ENCODE measurements at places on chromosomes 2 and 18.
A peak's percentile ranks its signal among the peaks of the same experiment; 100 is the strongest.

GRCh38 chr18:6505498-6505875 lies 90.8 kb upstream of the L3MBTL4 start:
- no peak for DNase-seq

DNA sequence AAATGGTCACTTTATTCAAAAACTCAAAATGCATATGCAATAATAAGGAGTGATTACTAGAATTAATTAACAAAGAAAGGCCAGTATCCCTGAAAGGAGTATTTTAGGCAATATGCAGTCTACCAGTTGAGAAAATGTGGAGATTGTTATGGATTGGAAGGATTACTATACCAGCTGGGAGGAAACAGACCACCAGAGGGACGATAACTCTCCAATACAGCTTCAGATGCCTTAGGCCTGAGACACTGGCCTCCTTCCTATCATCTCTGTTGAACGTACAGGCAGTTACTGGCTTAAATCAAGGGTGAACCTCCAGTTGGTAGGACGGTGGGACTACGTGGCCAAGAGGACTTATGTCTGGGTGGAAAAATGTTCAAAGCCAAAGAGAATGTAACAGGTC lies 336.4 kb upstream of the EPHA4 start:
- no peak for DNase-seq

- DNase-seq, result no peak
These were observed 278.0 kb downstream of the METTL4 start for GRCh38 chr18:2293109-2293839.

DNA sequence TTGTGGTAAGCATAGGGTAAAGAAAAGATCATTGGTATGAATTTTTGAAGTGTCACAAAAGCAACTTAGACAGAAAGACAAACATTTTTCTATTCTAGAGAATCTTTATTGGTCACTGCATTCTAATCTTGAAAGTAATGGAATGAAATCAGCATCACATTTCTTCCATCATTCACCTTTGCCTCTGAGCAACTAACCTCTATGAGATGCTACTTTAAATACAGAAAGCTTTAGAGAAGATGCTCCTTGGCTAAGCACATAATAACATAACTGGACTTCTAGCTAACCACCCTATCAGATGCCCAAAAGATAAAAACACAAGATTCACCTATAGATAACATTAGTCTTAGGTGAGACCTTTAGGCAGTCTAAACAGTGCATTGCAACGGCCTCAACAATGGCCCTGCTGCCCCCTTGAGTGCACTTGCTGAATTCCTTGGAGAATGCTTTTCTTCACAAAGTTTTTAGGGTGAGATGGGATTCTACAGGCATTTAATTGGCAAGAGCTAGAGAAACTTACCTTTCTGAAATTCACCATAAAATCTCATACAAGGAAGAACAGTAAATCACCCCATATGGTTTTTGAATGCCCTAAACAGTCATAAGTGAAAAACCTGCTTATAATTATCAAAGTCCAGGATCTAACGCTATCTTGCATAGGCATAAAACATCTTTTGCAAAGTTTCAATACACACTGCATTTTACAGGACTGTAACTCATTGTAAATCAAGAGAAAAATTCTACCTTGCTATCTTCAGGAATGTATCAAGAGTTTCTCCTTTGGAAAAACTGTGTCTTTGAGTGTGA lies 791.3 kb upstream of the CHAC2 start:
- peak; percentile 14 for DNase-seq

GRCh38 chr2:128526455-128526976 lies 207.8 kb upstream of the HS6ST1 start:
- no peak for DNase-seq

DNA sequence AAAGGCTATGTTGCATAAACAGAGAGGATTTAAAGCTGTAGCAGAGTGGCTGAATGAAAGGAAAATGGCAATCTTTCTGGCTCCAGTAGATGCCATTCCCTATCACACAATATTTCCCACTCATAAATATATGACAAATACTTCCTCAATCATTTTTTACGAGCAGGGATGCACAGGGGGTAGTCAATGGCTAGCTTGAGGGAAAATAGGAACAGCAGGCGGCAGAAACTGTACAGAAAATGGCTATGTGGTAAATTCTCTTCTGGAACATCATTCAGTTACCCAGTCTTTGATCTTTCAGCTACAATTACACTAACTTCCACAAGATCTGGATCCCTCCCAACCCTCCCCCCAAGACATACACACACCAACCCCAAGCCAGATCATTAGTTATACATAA lies 127.2 kb downstream of the OLA1 start:
- no peak for DNase-seq

- no peak for DNase-seq
These were observed 80.0 kb downstream of the ZNF516 start for GRCh38 chr18:76414936-76415621.

GRCh38 chr18:54020966-54021365 lies 203.5 kb downstream of the MBD2 start:
- DNase-seq, result no peak

DNA sequence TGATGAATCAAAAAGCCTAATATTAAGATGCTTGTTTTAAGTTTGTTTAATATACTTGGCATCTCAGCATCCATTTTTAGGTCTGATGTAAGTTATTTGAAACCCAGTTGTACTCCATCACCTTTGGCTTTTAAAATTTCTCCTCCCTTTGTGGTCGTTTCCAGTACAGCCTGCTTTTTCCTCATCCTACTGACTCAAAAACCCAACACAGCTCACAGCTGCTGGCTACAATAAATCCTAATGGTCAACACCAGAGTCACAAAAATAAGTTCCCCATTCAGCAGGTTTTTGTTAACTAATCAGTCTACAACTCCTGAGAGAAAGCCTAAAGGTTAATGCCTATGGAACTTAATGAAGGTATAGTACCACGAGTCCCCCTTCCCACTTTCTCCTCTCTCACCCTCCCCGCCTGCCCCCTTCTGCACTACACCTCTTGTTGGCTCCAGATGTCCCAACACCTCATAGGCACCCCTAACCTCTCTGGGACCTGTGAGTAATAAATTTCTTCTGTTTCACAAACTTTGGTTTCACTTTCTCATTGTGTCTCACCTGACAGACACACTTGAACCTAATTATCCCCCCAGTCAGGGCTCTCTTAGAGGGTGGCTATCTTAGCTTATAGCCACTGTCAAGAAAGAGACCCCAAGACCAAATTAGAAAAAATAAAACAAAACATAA lies 148.6 kb downstream of the GALNT1 start:
- no peak for DNase-seq

- no peak for DNase-seq
These were observed 934.1 kb upstream of the KLHL29 start for GRCh38 chr2:22450831-22451230.

- DNase-seq, result peak; percentile 49
These were observed 143.7 kb downstream of the IRS1 start for GRCh38 chr2:226655871-226656270.

- no peak for DNase-seq
These were observed 73.8 kb downstream of the KIF5C start for GRCh38 chr2:148948868-148949267.

GRCh38 chr2:175688243-175688642 lies 313.8 kb downstream of the LNPK start:
- DNase-seq, result no peak

DNA sequence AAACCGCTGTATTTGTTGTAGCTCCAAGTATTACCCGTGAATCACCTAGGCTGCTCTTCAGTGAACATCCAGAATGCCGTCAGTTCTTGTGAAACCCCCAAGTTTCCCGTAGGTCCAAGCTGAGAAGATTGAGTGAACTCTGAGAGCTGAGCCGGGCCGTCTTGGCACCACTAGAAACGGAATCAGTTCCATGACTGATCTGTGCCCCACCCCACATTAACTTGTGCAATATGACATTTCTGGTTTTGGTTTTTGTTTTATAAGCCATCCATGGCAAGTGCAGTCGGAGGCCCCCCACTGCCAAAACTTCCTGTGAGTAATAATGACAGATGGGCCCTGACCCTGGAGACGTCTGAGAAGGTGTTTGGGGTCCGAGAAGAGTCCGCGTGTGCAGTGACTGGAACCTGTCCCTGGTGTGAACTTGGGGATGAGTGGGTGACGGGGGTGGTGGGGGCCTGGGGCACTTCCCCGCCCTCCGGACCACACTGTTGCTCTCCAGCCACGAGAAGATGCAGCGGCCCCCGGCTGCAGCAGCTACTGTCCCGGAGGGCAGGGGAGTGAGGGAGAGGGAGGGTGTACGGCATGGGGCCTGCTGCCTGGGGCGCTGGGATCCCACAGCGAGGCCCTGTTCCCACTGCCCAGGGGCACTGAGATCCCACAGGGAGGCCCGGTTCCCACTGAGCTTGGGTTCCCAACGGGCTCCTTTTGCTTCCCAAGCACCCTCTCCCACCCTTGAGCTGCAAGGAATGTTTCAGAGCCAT lies 26.5 kb downstream of the NFATC1 start:
- DNase-seq, result peak; percentile 62

DNA sequence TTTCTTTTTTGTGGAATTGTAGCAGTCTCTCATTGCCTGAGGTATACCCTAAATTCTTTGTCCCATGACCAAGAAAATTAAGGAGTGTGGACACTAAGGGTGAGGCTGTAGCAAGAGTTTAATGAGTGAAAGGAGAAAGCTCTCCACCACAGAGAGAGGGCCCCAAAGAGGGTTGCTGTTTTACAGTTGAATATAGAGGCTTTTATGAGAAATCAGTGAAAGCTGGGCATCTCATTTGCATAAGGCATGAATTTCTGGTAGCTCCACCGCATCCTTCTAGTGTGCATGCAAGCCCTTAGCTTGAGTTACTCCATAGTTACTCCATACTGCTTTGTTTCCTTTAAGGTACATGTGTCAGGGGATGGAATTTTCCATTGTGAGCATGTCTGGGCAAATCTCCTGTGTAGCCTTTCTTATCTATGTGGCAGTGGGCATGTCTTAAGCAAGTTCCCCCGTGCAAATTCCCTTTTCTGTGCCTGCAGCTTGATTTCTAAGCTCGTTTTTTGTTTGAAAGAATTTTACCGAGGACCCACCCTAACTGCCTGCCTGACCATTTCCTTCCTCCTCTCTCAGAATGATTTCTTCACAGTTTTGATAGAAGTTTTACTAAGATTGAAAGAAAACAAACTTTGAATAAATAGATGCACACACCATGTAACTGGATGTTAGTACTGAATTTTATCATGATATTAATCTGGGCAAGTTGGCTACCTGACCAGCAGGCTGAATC lies 218.9 kb downstream of the PARD3B start:
- DNase-seq, result no peak

DNA sequence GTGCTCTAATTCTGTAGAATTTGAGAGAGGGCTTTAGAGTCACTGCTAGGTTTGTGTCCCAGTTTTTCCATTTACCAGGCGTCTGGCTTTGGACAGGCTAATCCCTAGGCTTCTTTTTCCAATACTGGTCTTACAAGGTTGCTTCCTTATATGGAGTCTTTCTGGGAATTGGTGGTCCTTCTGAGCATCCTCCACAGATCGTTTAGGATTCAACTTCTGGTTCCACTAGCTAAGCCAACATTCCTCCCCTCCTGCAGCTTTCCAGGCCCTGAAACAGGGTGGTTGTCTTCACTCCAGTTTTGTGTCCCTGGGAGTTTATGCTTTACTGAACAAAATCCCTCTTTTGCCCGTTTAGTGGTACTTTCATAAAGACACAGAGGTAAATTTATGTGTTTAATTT lies 170.6 kb downstream of the CERS6 start:
- DNase-seq, result no peak

DNA sequence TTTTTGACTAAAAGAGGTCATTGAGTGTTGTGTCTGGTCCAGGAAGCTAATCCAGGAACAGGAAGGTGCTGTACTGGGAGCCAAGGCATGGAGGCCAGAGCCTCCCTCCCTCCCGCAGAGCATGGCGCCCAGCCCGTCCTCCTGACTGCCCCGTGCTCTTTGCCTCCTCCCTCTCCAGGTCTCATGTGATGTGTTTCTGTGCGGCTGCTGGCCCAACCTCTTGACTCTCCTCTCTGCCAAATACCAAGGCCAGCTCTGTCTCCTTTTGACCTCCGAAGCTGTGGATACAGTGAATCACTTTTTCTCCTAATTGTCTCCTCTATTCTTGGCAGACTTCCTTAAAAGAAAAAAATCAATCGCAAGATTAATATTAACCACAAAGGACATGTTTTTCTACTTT lies 284.1 kb downstream of the PHLPP1 start:
- DNase-seq, result peak; percentile 73

- peak; percentile 85 for DNase-seq
These were observed 8.7 kb upstream of the AAK1 start for GRCh38 chr2:69652206-69652605.

DNA sequence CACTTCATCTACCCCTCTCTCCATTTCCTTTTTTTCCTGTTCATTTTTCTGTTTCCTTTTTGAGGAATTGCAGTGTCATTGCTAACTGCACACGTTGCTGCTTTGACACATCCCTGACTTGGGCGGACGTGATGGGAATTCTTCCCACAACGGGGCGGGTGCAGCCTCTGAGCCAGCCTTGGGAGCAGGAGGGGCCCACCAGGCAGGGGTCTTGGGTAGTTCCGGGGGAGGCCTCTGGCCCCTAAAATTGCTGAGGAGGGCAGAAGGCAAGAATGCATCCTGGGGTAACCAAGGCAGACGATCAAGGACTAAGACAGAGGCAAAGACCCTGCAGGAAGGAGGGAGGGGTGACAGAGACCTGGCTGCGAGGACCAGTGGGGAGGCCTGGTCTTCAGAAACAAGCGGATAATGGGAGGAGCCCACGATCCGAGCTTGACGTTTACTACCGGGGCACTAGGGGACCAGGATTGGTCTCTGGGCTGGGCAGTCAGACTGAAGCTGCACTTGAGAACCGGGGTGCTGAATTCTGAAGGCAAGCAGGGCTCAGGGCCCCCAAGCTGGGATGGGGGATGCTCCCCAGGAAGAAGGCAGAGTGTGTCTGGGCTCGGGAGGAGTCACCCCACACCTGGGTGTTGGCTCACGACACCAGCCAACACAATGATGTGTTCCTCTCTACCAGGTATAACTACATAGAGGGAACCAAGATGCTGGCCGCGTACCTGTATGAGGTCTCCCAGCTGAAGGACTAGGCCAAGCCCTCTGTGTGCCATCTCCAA lies 14.8 kb upstream of the CNDP1 start:
- no peak for DNase-seq

- DNase-seq, result peak; percentile 98
These were observed 97.6 kb upstream of the SLC39A10 start for GRCh38 chr2:195559431-195559914.

GRCh38 chr2:64273524-64274398 lies 129.5 kb upstream of the PELI1 start:
- DNase-seq, result peak; percentile 95

GRCh38 chr2:6556755-6557154 lies 309.0 kb downstream of the CMPK2 start:
- peak; percentile 51 for DNase-seq

GRCh38 chr2:212088353-212088752 lies 450.2 kb downstream of the ERBB4 start:
- no peak for DNase-seq

GRCh38 chr2:217878915-217879590 lies 123.7 kb downstream of the TNS1 start:
- DNase-seq, result no peak

Measured in astrocyte (in vitro differentiated cells and primary cell).